H9 (cell line): ENCODE measurements at places on chromosomes 13 and 19. TPM values are rescaled to one million over a fixed set of nuclear protein-coding genes. Genes with fewer than 3 reads are reported as not detected.

IL17D gene
- 1.2 and 1.6 TPM in 2 replicates for total RNA-seq

OR7D2 gene
- total RNA-seq: 0.31 and 0.48 TPM in 2 replicates

PALM gene
- total RNA-seq: 18.5 and 23.6 TPM in 2 replicates

RASA3 gene
- 11.7 and 12.3 TPM in 2 replicates for total RNA-seq

TRPC4 gene
- total RNA-seq: 18.9 and 19.0 TPM in 2 replicates

C1QTNF9 gene
- total RNA-seq: not detected in 2 replicates

ZNF556 gene
- total RNA-seq: not detected in 2 replicates

OR10H1 gene
- not detected in 2 replicates for total RNA-seq

DNA sequence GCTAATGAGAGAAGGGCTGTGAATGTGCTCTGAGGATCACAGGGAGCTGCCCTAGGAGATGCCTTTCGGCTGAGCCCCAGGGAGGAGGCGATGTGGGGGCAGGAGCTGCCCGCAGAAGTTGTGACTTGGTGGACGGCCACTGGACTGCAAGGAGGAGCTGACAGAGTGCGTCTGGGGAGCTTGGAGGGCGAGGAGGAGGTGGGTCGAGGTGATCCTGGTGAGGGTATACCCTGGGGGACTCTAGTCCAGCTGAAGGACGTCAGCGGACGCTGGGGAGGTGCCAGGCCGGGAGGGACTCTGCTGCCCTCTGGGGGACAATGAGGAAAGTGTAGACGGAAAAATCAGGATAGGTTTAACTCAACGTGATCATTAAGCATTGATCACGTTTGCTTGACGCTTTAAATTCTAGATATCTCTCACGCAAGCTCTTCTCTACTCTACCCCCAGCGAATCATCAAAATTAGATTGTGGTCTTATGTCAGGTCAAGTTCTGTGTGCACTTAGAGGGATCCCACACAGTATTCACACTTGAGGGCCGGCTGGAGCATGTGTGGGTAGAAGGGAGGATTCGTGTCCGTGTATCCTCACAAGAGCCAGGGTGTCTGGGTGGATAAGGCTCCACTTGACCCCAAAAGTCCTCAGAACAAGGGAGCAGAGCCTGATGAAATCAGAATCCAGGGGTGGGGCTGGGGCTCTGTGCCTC, 3.3 kb upstream of the CEACAM7 start:
- DNase-seq: peak; percentile 61

GRCh38 chr13:20387441-20387971, 138.2 kb downstream of the CRYL1 start:
- DNase-seq: no peak

GRCh38 chr13:38848360-38848759, 142.3 kb downstream of the STOML3 start:
- DNase-seq: no peak

DNA sequence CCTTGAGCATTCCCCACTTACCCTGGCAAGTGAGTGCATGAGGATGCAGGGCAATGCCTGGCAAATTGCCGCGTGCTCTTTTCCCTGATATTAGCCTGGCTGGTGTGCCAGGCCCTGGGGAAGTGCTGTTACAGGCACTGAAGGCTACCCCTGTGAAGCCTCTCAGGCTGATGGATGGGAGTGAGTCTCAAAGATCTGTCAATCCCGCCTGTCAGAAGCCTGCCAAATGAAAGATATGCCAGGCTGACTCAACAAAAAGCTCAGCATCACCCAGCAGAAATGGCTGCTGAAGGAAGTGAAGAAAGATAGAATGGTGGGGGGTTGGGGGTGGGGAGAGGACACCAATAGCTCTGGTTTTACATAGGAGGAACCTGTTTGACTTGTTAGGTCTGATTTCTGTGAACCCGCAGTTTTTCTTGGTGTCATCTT, 112.1 kb downstream of the LACC1 start:
- DNase-seq: no peak

GRCh38 chr19:50266041-50266440, 62.6 kb downstream of the MYH14 start:
- DNase-seq: no peak

DNA sequence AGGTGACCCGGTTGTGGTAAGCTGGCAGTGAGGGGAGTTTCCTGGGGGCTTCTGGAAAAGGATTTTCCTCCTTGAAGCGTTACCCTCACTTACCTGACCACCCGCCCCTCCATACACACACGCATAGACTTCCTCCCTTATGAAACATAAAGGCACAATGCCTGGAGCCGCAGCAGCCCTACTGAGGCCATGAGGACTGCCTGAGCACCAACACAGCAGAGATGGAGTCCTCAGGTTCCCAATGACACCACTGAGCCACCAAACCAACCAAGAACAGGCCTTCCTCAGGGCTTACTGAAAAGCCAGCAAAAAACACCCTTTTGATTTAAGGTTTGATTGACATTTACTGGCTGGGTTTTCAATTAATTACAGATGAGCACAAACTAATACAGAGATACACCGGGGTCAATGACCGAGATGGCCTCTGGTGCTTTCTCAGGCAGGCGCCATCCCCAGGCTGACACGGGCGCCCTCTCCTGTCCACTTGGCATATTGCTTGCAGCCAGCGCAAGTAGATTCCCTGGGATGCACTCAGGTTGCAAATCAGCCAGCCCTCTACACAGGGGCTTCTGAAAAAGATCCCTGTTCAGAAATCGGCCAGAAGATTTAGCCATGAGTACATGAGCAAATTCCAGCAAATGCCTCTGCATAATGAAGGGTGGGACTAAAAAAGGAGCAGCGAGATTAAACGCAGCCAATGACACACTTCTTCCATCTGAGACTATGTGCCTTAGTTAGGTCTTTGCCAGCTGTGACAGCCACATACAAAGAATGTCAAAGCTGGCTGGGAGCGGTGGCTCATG, 14.8 kb downstream of the OPA3 start:
- DNase-seq: peak; percentile 83

- no peak for DNase-seq
These were observed 14.4 kb upstream of the DPP9 start for GRCh38 chr19:4737955-4738600.

DNA sequence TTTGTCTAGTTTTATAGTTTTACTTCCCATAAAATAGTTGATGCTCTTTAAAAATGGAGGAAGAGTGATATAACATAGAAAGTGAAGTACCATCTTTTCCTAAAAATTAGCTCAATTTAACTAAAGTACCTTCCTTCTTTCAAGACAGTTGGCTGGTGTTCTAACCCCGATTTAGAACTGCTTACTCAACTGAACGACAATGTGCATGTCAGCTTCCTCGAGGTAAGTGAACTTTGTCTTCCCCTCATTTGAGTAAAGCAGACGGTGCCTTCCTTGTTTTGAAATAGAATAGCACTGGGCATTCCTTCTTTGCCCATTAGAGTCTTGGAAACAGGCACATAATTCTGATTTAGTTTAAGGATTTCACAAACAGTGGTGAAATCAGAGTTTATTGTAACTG, 1519.2 kb downstream of the EFNB2 start:
- DNase-seq: no peak

GRCh38 chr13:91144486-91144885, 203.0 kb upstream of the MIR17HG start:
- DNase-seq: no peak

GRCh38 chr19:18932216-18932841, 8.7 kb downstream of the HOMER3 start:
- peak; percentile 99 for DNase-seq

DNA sequence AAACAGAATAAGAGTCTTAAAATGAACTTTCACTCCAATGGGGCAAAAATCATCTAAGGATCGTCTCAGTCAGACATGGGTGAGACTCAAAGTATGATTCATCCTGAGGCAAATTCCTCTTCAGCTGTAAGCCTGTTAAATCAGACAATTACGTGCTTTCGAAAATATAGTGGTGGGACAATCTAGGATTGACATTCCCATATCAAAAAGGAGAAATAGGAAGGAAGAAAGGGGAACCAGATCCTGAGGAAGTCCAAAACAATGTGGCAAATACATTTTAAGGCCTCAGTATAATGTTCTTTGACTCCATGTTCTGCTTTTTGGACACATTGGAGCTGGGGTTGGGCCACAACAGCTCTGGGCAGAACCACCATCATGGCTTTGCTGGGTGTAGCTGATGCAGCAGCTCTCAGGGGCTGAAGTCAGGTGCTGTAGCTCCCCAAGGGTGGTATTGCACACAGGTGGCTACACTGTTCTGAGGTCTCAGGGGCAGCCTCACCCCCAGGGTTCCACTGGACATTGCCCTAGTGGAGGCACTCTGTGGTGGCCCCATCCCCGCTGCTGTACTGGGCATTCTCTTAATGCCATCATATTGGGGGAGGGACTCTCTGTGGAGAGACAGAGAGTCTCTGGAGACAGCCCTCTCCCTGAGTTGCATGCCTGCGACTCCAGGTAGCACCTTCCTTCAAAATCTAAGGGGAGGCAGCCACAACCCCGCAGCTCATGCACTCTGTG, 5.7 kb upstream of the FPR3 start:
- DNase-seq: no peak

DNA sequence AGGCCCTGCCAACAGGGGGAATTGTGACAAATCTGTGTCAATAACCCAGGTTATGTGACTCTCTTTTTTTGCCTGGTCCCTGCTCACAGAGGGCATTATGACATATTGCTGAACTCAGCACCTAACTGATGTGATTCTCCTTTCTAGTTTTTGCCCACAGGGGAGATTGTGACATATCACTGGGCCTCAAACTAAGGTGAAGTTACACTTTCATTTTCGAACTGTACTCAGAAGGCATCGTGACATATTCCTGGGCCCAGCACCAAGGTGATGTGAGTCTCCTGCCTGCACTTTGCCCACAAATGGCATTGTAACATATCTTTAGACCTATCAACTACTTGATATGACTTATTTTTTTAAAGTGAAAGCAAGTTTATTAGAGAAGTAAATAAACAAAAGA, 83.0 kb downstream of the ZNF728 start:
- no peak for DNase-seq

GRCh38 chr13:30529085-30529834, 63.5 kb upstream of the HMGB1 start:
- no peak for DNase-seq

DNA sequence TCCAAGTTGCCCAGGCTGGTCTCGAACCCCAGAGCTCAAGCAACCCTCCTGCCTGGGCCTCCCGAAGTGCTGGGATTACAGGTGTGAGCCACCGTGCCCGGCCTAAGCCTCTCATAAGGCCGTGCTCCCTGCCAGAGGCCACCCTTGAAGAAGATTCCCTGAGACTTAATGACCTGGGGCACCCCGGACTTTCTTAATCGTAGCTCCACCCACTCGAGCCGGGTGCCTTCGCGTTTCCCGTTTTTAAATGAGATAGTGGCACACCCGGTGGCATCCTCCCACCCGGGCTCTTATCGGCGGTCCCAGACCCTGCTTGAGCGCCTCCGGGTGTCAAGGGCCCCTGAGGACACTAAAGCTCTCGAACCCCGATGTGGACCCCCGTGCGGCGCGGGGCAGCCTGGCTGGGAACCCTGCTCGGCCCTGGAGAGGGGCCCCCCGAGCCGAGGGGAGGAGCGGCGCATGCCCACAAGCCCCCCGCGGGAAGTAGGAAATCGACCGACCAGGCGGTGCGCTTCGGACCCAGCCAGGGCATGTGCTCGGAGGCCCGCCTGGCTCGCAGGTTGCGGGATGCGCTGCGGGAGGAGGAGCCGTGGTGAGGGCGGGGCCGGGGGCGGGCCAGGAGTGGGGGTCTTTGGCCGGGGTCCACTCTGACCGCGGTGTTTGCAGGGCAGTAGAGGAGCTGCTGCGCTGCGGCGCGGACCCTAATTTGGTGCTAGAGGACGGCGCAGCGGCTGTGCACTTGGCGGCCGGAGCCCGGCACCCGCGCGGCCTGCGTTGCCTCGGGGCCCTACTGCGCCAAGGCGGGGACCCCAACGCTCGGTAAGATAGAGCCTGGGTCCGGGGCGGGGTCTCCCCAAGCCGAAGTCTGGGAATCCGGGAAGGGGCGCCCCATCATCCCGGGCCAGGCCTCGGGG, at the start of gene ANKLE1:
Gene ANKLE1, plus strand, starts transcription at position 511 of the 914 bp plus-strand sequence. Its CDS starts 20 bp downstream, at position 531.
- DNase-seq: peak; percentile 77

- DNase-seq: peak; percentile 98
These were observed 16.1 kb downstream of the MKNK2 start for GRCh38 chr19:2034729-2035589.

GRCh38 chr19:543910-544608, at the start of gene GZMM:
Gene GZMM, plus strand, starts transcription at chr19:544053. Its CDS starts 19 bp downstream, at chr19:544072.
- peak; percentile 23 for DNase-seq

- DNase-seq: no peak
These were observed 403.8 kb downstream of the SLITRK5 start for GRCh38 chr13:88074794-88075510.

GRCh38 chr13:105144020-105144419, 1391.4 kb downstream of the EFNB2 start:
- no peak for DNase-seq

DNA sequence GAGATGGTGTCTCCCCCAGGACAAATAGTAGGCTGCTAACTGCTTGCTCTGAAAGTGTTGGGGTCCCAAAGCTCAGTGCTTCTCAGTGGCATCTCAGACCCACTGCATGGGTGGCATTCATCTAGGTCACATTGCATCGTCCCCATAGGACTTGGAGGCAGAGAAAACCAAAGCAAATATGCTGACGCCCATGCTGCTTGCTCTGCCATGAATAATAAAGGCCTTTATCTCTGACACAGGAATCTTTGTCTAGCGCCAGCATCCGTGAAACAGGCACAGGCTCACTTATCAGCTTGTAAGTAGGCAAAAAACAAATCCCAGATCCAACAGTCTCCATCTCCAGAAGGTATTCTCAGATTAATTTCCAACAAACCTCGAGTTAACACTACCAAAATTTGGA, 18.9 kb upstream of the IPO5 start:
- no peak for DNase-seq

GRCh38 chr19:55802281-55802680, 29.5 kb downstream of the NLRP11 start:
- no peak for DNase-seq

GRCh38 chr13:28173793-28174192, 35.4 kb downstream of the PAN3 start:
- DNase-seq: no peak

- peak; percentile 53 for DNase-seq
These were observed 41.4 kb downstream of the DEDD2 start for GRCh38 chr19:42175952-42176648.

DNA sequence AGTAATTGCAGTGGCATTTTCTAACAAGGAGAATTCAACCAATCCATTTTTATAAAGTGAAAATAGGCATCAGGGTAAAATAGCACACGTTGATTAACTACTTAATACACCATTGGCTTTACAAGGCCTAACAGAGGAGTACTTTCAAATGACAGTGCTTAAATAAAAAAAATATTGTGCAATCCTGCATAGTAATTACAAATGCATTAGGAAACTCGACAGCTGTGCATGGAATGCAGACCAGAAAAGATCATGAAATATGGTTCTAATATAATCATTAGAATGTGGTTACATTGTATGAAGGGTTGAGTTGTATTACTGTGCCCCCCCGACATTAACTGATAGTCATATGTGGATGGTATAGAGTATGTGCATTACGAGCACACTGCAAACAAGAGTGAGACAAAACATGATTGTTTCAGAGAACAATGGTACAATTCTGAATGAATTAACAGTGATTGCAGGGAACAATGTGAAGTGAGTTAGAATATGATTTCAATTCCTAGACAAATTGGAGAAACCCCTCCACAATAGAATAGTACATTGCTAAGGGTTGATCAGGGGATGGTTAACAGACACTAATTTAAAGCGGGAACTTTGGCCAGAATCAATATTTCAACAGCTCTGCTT, 270.6 kb downstream of the GPC5 start:
- DNase-seq: no peak
